ENCODE measurements at places on chromosomes 11 and 22.

- no peak for DNase-seq
Observed at GRCh38 chr11:1443737-1444136, 42.8 kb downstream of the MOB2 start.

- DNase-seq, result peak; percentile 78
Observed at GRCh38 chr22:37051391-37052385, at the start of gene KCTD17. Gene KCTD17, plus strand, starts transcription at chr22:37051742. Its CDS starts 19 bp downstream, at chr22:37051761.

GRCh38 chr11:112128483-112129121 is 35.3 kb downstream of the IL18 start:
- DNase-seq, result peak; percentile 62

DNA sequence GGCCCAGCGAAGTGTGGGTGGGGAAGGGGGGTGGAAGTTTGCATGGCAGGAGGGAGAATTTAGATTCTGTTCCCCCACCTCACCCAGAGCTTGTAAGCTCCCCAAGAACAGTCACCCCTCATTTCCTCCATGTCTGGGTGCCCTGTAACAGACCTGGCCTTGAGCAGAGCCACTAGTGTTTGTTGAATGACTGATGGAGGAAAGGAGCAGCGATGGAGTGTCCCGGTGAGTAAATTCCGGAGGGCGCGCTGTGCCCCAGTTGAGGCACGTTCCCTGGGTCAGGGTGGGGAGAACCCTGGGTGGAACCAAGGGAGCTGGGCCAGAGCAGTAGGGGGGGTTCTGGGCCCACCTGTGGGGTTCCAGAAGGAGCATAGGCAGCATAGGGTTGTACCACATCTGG is 827 bp downstream of the NAALADL1 start:
- no peak for DNase-seq

DNA sequence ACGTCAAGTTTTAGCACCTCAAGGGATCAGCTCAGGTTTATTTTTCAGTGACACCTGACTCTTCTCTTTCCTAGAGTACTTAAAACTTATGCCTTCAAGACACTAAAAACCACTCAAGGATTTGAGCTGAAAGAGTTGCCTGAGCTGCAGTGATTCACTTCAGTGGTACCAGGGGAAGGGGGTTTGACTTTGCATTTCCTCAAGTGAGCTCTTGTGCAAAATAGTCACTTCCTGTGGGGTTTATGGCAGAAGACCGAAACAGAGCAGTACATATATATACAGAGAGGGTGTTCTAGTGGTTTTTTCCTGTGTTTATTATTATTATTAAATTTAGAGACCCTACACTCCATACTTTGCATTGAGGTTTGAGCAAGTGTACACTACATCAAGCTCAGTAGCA is 60.7 kb downstream of the DBX1 start:
- no peak for DNase-seq

- no peak for DNase-seq
Observed at GRCh38 chr11:96318850-96319249, 24.1 kb downstream of the MAML2 start.

DNA sequence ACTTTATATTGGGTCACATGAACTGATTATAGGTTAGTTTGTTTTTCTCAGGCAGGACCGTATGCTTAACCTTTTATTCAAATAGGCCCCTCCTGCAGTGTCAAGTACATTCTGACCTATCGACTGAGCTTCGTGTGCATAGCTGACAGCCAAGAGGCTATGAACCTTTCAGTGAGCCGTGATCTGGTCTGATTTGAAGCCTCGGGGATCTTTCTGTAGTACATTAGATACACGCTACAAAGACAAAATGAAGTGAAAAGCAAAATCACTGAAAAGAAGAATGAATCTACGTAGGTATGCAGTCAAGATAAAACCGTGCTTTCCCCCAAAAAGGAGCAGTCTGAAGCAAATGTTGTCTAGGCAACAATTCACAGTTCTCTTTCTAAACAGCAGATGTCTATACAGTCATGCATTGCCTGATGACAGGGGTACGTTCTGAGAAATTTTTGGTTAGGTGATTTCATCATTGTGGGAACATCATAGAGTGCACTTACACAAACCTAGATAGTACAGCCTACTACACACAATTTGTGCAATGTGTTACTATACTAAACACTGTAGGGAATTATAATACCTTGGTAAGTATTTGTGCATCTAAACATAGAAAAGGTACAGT is 18.1 kb downstream of the JHY start:
- DNase-seq, result peak; percentile 15

DNA sequence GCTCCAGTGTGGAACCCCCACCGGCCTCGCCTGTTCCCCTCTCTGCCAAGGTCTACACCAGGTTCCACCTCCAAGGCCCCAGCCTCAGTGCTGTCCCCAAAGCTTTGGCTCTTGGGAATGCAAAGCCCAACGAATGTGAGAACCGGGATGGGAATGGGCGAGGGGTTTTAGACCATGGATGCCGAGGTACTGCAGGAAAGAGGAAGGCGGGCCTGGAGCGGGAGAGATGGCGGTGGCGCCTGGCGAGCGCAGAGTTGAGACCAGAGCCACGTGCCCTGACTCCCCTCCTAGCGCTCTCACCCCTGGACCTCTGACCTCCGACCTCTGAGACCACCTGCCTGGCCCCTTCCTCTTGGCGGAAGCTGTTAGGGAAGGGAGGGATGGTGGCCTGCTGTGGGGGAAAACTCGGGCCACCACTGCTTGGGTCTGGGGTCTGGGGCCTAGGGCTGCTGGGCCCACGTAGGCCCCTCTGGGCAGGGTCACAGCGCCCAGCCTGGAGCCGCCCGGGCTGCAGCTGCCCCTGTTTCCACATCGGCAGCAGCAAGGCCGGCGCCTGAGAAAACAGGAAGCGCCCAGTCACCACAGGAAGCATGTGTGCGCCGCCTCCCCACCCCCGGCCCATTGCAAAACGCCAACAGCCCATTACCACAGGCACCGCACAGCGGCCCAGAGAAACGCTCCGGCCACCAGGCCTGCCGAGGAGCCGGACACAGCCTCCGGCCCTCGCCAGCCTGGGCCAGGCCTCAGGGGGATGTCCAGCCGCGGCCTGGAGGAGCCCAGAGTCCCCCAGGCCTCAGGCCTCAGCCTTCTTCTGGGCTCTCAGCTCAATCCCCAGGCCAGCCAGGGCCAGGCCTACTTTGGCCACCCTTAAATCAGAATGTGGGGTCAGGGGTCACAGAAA is 13.8 kb upstream of the SLC39A13 start:
- peak; percentile 97 for DNase-seq

GRCh38 chr11:44839458-44840084 is 111.1 kb downstream of the TP53I11 start:
- no peak for DNase-seq

DNA sequence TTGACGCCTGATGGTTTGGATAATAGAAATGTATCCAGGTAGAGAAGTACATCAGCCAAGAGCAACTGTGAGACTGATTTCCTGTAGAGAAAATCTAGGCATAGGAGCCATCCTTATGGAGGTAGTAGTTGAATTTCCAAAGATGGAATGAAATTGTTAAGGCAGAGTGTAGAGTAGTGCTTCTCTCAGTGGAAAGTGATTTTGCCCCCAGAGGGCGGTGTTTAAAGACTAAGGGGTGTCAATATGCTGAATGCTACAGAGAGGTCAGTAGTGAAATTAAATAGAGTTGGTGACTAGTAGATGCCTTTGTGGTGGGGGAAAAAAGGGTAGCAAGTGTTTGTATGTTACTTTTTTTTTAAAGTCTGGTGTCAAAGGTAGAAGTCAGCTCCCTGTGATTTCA is 54.5 kb downstream of the TRIM44 start:
- DNase-seq, result no peak

DNA sequence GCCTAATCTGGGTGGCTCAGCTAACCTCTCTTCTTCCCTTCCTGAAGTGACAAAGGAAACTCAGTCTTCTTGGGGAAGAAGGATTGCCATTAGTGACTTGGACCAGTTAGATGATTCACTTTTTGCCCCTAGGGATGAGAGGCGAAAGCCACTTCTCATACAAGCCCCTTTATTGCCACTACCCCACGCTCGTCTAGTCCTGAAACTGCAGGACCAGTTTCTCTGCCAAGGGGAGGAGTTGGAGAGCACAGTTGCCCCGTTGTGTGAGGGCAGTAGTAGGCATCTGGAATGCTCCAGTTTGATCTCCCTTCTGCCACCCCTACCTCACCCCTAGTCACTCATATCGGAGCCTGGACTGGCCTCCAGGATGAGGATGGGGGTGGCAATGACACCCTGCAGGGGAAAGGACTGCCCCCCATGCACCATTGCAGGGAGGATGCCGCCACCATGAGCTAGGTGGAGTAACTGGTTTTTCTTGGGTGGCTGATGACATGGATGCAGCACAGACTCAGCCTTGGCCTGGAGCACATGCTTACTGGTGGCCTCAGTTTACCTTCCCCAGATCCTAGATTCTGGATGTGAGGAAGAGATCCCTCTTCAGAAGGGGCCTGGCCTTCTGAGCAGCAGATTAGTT is 14.2 kb upstream of the UVRAG start:
- DNase-seq, result no peak

- no peak for DNase-seq
Observed at GRCh38 chr11:8032122-8032521, 45.0 kb downstream of the EIF3F start.

DNA sequence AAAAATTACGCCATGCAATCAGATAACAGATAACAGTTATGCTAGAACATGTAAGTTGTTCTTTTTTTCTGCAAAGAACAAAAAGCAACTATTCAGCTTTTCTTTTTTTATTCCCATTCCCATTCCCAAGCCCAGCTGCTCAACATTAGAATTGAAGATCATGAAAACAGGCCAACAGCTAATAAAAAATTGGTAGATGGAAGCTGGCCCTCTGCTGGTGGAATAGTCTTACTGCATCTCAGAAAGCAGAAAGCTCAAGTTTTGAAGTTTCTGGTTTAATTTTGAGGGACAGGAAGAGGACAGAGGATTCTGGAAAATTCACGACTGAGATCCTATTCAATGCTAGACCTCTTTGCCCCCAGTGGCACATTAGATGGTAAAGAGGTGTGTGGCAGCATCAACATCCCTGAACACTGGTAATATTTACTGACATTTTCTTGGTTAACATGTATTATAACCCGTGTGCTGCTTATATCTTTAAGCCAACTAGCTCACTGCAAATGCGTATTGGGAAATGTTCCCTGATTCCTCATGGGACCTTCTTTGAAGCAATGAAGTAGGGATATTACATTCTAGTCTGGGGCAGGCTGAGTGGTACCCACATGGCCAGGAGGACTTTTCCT is 591.2 kb downstream of the OPCML start:
- peak; percentile 20 for DNase-seq

- DNase-seq, result no peak
Observed at GRCh38 chr11:92136797-92137196, 87.8 kb upstream of the FAT3 start.

GRCh38 chr11:120352405-120352804 is 16.2 kb downstream of the ARHGEF12 start:
- DNase-seq, result no peak

DNA sequence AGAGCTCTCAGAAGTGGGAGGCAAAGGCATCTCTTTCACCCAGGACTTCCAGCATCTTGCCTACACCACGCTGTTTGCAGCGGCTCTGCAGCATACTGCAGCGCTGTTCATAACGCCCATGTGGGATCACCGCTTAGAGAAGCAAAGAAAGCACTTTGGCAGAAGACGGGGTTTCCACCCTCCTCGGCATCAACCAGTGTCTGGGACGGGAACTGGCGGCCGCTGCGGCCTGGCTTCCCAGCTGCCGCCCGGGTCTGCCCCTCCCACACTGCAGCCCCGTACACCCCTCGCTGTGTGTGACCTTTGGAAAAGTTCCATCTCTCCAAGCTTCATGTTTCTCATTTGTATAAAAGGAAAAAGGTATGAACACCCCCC is 545 bp upstream of the TIRAP start:
- peak; percentile 36 for DNase-seq

- no peak for DNase-seq
Observed at GRCh38 chr11:108947654-108948570, 283.0 kb downstream of the DDX10 start.

DNA sequence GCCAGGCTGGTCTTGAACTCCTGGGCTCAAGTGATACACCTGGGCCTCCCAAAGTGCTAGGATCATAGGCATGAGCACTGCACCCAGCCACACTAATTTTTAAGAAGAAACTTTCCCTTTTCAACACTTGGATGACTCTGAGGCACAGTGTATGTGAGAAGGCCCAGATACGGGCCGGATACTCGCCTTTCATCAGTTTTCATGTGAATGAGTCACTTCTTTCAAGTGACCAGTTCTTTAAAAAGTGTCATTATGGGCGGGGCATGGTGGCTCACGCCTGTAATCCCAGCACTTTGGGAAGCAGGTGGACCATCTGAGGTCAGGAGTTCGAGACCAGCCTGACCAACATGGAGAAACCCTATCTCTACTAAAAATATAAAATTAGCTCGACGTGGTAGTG is 120.8 kb downstream of the CTTN start:
- DNase-seq, result no peak

DNA sequence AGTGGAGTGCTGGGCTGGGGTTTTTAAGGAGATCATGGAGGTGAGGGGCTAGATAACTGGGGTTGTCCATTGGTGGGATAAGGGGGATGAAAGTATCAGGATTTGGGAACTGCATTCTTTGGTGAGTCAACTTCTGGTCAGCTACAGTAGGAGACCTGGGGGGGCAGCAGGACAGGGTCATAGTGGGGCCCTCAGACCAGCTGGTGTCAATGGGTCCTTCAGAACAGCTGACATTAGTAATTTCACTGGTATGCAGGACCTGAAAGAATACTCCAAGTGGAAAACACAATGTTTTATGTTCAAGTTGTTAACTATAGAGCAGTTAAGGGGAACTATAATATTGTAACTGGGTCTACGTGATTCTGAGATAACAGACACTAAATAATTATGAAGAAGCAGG is 2.8 kb upstream of the TTC12 start:
- DNase-seq, result no peak

DNA sequence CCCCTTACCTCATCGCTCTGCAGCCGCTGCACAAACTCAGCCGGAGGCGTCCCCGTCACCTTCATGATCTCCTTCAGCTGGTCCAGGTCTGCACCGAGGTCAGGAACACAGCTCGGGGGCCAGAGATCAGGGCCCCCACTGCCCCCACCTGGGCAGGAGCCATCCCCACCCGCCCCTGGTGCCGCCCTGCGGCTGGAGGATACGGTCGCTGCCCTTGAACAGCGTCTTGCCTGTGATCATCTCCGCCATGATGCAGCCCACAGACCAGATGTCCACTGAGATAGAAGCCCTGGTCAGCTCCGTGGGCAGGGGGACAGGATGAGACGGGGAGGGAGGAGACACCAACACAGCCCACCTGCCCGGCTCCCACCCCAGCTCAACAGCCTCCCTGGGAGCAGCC is 4.5 kb upstream of the HDAC10 start:
- no peak for DNase-seq

DNA sequence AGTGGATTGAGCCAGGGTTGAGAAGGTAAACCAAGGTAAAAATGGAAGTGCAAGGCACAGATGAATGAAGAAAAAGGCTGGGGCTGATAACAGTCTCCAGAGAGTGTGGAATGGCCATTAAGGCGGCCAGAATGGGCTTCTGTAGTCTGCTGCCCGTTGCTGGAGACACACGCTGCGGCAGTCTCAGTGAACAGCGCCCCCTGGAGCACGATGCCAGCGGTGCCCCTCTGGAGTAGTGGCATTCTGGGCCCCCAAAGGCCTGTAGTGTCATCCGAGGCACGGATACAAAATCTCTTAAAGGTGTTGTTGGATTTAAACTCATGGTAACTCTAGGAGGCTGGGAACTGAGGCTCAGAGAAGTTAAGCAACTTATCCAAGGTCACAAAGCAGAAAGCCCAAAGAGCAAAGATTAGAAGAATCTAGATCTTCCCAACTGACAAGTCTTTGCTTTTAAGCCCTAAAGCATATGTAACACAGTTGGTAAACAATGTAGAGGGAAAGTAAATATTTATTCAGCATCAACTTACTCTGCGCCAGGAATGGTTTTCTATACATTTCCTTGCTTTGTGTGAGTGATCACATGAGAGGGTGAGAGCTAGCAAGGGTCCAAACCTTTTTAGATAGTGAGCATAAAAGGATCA is 18.2 kb downstream of the KCNJ1 start:
- DNase-seq, result peak; percentile 60

- DNase-seq, result no peak
Observed at GRCh38 chr22:44731357-44731970, 20.9 kb upstream of the ARHGAP8 start.
